Progenitor cell of endocrine pancreas (in vitro differentiated cells): ENCODE measurements at places on chromosomes 12 and 14. TPM values are rescaled to one million over a fixed set of nuclear protein-coding genes. Genes with fewer than 3 reads are reported as not detected.

- no peak for DNase-seq
Observed at GRCh38 chr12:54002278-54002914, 2.4 kb downstream of the HOXC9 start.

DNA sequence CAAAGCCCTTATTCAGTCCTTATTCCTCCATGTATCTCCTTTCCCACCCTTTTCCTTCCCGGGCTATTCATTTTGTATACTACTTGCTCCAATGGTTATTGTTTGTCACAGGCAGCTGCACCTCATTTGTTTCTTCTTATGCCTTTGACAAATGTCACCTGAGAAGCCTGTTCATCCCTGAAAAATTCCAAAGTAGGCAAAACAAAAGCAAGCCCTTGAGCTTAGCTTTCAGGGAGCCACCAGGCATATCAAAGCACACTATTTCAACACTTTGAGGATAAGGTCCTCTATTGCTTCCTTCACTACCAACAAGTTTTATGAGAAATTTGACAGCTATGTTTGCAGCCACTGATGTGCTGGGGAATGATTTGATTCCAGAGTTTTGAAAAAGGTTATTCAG, 738.7 kb upstream of the LMO3 start:
- DNase-seq = no peak

STON2 gene
- total RNA-seq = 73.6 and 77.2 TPM in 2 replicates

DNA sequence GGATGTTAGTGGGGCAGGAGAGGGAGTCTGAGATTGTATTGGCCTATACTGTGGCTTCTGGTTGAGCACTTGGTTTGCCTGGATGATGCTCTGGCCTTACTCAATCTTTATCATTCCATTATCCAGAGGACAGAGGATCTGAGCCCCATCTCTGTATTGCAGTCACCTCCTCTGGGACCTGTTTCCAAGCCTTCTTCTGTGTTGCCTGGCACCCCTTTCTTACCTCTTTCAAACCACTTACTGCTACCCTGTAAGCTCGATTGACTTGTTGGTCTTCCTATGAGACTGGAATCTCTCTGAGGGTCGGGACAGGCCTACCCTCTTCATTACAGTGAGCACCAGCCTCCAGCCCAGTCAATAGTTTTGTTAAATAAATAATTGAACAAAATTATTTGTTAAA, 3.0 kb upstream of the FOS start:
- DNase-seq = no peak

MIP gene
- not detected in 2 replicates for total RNA-seq
